Stimulated activated CD8-positive, alpha-beta memory T cell treated with anti-CD3 and anti-CD28 coated beads, Interleukin-7, amount 100 ng/mL, for 24 hours (primary cell): ENCODE measurements at places on chromosomes 12 and 14.

DNA sequence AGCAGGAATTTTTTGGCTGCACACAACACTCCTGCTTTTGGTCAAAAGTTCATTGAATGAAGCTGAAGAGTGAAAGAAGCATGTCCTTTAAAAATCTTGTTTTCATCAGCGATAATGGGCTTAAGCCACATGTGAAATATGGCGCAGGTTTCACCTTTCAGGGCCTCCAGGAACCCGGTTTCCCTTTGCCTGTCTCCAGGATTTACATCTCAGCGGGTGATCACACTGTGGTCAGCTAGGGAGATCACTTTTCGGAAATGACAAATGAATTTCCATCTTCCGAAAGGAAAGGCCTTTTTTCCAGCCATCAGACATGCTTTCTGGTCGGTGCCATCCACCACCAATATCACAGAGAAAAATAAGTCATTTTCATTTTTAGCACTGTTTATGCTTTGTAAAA is 727.1 kb upstream of the TBX3 start:
- DNase-seq: no peak

DNA sequence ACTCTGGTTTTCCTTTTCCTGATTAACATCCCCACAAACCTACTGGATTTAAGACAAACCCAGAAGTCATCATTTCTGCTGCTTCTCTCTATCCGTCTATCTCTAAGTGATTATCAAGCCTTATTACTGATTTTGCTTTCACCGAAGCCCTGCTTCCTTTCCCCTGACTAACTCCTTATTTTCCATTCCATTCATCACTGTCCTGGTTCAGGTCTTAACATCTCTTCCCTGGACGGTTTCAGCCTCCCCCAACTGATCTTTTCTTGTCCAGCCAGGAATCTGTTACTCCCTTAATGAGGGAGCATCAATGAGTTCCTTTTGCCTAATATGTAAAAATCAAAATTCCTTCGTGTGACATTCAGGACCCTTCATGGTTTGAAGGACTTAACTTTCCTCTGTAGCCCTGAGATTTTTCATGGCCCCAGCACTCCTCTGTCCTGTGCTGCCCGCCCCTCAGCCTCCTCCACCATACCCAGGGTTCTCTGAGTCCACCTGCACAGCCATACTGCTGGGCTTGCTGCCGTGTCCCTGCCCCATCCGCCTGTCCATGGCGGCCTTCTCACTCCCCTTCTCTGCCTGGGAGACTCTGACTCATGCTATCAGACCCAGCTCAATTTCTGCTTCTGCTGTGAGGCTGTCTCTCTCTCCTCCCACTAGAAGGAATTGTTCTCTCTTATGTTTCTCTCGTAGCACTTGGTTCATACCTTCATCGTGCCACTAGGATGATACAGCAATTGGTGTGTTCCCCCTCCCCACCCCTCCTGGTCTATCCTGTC is 167.8 kb upstream of the HIF1A start:
- no peak for DNase-seq

GRCh38 chr12:15346488-15346887 is 24.2 kb downstream of the PTPRO start:
- no peak for DNase-seq

GRCh38 chr14:89241934-89242651 is 174.9 kb downstream of the FOXN3 start:
- DNase-seq: no peak

- DNase-seq: no peak
These were observed 135.8 kb upstream of the PLXNC1 start for GRCh38 chr12:94012590-94012989.
